Vein endothelial cell (primary cell): ENCODE measurements at places on chromosomes 3 and 15. TPM values are rescaled to one million over a fixed set of nuclear protein-coding genes. Genes with fewer than 3 reads are reported as not detected.

Gene FGF12
- total RNA-seq = 1.6 and 2.9 TPM in 2 replicates

Gene SRGAP3
- total RNA-seq = 0.29 and 0.98 TPM in 2 replicates

Gene PTH1R
- total RNA-seq = 0.48 and 0.65 TPM in 2 replicates

Gene CHRNB4
- total RNA-seq = not detected in 2 replicates

Gene IQCF5
- total RNA-seq = not detected in 2 replicates

Gene GATA2
- 30.1 and 51.0 TPM in 2 replicates for total RNA-seq

Gene IL5RA
- not detected in 2 replicates for total RNA-seq

Gene FAM81A
- 0.19 TPM in 1 of 2 replicates, not detected in the other for total RNA-seq

Gene LRRN1
- total RNA-seq = not detected in 2 replicates
